Esophagus mucosa (tissue), 1 donor: ENCODE measurements at places on chromosomes 7 and 10. TPM values are rescaled to one million over a fixed set of nuclear protein-coding genes. Genes with fewer than 3 reads are reported as not detected.

DNA sequence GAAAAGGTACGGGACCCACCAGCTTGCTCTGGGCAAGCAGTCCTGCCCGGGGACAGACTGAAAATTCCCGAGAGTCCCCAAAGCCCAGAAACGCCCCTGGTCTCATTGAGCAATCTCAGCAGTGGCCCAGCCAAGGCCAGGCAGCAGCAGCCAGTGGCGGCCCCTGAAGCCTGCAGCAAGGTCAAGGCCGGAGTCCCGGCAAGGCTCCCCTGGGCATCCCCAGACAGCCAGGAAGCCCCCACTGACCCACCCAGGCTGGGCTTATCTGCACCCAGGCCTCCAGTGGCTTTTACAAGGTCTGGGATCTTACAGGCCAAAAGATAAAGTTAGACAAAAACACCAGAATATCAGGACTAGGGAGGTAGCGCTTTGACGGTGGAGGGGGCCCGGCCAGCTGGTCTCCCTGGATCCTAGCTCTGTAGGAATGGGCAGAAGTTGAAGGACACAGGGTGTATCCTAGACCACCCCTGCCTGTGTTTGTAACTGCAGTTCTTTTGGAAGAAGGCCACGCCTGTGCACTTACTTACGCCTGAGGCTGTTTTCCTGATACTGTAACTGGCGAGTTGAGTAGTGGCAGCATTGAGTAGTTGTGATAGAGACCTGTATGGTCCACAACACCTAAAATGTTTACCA is 130.5 kb upstream of the NPS start:
- ATAC-seq = no peak

- no peak for ATAC-seq
Observed at GRCh38 chr7:106372595-106373318, 88.0 kb upstream of the NAMPT start.

GRCh38 chr10:120051671-120052070 is 159.1 kb downstream of the SEC23IP start:
- no peak for ATAC-seq

The SPDYE2B gene
- total RNA-seq = not detected
